ENCODE measurements at places on chromosomes 16 and 17.

GRCh38 chr16:82231008-82231787 is 61.2 kb upstream of the MPHOSPH6 start:
- DNase-seq: no peak

- no peak for DNase-seq
Measured at GRCh38 chr17:62650587-62650986, 23.1 kb downstream of the MRC2 start.

GRCh38 chr16:80404847-80405246 is 135.9 kb upstream of the DYNLRB2 start:
- no peak for DNase-seq

GRCh38 chr17:41816637-41817320 is 4.0 kb downstream of the FKBP10 start:
- DNase-seq: no peak

DNA sequence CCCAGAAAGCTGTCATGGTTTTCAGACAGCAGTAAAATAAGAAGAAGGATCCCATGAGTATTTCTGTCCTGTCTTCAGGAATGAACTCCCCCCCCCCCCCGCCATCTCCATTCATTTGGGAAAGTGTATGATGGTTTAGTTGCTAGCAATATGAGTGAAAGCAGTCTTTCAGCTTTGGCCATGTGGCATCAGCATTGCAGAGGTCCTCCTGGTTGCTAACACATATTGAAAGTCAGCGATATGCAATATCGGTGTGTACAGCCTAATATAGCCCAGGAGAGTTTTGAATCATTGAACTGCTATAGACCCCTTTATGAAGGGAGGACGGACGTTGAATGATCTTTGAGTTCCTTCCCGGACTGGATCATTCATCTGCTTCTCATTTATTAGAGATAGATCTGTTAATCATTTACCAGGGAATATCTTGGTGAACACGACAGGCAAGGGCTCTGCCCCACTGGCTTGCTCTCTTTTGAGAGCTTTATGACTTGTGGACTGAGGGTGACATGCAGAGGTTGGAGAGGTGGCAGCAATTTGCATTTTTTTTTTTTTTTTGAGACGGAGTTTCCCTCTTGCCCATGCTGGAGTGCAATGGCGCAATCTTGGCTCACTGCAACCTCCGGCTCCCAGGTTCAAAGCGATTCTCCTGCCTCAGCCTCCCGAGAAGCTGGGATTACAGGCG is 25.2 kb downstream of the DEF8 start:
- DNase-seq: no peak

DNA sequence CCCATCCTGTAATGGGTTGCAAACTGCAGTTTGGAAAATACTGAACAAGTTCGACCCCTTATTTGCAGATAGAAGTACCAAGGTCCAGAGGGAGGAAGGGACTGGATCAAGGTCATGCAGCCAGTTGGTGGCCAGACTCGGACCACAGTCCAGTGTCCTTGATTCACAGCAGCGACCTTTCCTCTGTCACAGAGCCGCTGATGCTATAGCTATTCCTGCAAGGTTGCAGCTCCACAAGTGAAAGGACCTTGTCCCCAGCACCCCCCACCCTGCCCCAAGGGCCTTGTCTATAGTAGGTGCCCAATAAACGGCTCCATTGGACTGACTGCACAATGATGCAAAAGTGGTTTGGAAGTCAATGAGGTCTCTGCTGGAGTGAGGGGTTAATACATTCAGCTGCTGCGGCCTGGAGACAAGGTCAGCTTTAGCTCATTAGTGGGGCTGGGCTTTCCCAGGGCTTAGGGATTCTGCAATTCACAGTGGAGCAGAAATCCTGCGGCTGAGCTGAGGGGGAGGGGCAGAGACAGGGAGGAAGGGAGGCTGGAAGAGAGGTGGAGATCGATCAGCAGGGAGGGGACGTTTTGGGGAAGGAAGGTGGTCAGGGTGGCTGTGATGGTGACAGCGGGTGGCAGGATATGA is 13.4 kb upstream of the CRHR1 start:
- no peak for DNase-seq

DNA sequence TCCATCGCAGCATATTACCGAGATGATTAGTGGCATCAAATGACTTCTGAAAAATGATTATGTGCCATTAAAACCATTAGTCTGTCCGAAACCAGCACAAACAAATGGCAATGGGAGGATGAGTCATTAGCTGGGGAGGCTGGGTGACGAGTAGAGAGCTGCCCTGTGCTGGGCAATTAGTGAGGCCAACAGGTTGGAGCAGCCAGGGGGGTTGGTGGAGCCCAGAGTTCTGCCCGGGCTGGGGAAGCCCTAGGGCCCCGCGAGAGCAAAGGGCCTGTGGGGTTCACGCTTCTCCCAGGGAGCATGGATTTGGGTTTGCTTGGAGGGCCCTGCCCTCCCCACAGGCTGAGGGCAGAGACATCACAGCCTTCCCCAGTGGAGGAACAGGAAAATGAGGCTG is 152.1 kb upstream of the RPL38 start:
- DNase-seq: no peak

DNA sequence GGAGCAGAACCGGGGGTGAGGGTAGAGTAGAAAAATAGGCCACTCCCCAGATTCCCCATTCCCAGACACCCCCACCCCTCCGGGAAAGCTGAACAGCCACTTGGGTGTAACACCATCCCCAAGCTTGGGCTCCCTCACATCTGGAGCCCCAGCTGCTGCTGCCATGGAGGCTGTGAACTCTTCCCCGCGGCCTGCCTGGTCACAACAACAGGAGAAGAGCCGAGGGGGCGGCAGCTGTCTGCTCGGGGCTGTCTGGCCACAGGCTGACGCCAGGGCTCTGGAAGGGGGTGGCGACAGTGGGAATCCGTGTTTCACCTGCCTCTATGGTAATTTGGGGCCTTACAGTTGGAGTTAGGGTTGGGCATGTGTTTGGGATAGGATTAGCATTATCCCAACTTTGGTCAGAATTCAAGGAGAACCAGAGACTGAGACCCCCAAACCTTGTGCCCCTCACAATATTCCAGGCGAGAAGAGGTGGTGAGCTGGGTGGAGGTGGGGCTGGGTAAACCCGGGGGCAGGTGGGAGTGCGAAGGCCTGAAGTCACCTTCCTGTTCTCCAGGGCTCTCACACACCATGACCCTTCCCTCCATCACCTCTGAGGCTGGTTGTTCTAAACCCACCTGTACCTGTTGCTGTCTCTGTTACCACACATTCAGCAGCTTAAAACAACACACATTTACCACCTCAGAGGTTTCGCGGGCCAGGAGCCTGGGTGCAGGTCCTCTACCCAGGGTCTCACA is 29.7 kb upstream of the NXPH3 start:
- no peak for DNase-seq

DNA sequence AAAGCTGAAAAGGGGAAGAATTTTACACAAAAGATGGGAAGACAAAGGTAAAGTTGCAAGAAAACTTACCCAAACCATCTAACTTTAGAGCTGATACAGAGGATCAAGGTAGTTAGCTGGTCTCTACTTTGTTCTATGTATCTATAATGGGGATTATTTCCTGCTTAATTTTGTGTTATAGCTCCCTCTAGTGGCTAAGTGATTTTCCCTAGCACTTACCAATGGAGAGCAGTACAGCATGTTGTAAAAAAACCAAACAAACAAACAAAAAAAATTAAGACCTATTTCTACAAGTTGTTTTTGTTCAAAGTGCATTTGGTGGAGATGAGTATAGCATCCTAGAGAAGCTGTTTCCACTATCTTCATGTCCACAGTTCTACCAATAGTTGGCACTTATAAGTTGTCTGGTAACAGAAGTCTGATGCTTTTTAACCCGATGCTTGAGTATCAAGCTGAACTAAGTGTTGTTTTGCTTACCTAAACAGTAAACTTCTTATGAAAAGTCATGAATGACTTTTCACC is 7.5 kb downstream of the SRSF1 start:
- peak; percentile 85 for DNase-seq

DNA sequence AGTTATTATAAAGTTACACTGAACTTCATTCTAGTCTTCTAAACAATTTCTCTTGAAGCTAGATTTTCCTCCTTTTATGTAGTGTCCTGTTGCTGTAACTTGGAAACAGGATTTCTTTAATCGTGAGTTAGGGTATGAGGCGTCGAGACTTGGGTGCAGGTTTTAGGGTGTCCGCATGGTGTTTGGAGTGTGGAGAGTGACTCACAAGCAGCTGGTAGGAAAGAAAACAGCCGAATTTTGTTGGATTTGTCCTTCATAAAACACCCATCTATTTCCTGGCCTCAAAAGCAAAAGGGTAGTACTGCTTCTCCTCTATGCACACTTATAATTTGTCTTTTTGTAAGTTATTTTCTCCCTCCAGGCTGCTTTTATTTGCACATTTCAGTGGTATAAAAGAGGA is 1.6 kb downstream of the RPTOR start:
- DNase-seq: no peak

DNA sequence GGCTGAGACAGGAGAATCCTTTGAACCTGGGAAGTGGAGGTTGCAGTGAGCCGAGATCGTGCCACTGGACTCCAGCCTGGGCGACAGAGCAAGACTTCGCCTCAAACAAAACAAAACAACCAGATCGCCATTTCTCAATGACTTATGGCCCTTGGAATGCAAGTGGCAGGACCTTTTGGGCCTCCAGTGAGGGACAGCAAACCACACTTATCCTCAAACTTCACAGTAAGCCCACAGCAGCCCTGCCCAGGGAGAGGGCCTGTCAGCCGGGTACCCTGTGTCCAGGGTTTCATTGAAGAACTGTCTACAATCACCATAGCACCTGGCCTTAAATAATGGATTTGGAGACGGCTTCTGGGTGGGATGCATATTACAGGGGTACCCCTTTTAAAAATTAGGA is 11.7 kb downstream of the TRAF4 start:
- no peak for DNase-seq

- DNase-seq: no peak
Measured at GRCh38 chr17:28956112-28956511, 4.8 kb upstream of the PHF12 start.

GRCh38 chr16:19843371-19843770 is 41.3 kb downstream of the GPRC5B start:
- no peak for DNase-seq

- DNase-seq: no peak
Measured at GRCh38 chr17:71380936-71381335, 739.9 kb upstream of the SOX9 start.

DNA sequence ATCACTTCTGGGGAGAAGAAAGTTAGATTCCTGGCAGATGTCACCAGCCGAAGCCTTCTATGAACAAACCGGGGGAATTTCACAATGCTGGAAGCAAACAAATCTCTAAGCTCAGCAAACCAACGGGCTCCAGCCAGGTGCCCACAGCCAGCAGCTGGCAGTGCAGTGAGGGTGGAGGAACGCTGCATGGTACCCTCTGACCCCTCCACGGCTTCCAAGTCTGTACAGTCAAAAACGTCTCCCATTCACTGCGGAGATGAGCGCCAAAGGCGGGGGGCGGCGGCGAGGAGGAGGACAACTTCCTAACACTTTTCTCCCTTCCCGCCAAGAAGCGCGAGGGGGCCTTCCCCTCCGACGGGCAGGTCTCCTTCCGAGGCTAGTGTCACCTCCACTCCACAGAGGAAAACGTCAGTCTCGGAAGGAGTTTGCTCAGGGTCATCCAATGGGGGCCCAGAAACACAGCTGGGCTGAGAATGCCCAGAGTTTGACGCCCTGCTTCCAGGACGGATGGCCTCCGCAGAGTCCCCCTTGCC is 924 bp downstream of the ZNF598 start:
- no peak for DNase-seq

DNA sequence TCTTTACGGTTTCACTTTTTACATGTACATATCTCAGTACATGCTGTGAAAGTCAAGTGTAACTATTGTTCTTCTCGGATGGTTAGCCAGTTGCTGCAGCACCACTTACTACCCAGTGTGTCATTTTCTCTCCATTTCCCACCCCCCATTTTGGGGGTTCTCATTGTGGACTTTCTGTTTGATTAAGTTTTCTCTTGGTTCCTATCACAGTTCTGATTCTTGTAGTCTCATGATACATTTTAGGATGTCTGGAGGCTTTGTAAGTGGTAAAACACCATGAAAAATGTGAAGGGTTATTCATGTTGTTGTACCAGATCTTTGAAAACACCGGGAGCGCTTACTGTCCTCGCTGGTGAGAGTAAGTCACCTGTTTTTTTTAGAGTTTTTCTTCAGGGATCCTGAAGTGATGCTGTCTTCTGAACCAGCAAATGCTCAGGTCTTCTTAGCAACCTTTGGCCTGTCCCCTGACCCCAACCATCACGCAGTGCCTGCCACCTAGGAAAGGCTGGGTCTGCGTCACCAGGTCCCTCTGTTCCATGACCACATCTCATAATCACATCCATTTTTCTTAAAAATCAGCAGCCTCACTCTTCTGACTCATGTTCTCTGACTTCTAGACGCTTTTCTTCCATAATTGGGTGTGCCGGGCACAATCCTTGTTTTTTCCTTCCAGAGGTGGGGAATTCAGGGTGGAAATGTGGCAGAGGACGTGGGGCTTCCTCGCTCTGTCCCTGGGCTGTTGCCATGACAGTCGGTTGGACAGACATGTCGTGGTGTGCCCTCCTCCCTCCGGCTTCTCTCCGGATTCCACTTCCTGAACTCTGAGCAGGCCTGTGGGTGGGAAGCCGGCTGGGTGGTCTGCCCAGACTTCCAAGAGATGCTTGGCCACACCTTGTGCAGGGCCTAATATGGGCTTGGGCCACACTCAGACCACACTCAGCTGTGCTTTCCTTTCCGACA is 102.6 kb downstream of the NTN1 start:
- no peak for DNase-seq

GRCh38 chr16:84842516-84843148 is 22.8 kb downstream of the CRISPLD2 start:
- no peak for DNase-seq

GRCh38 chr17:43967251-43967875 is 13.6 kb upstream of the PYY start:
- DNase-seq: no peak

GRCh38 chr16:28204204-28204603 is 7.6 kb downstream of the XPO6 start:
- DNase-seq: no peak

DNA sequence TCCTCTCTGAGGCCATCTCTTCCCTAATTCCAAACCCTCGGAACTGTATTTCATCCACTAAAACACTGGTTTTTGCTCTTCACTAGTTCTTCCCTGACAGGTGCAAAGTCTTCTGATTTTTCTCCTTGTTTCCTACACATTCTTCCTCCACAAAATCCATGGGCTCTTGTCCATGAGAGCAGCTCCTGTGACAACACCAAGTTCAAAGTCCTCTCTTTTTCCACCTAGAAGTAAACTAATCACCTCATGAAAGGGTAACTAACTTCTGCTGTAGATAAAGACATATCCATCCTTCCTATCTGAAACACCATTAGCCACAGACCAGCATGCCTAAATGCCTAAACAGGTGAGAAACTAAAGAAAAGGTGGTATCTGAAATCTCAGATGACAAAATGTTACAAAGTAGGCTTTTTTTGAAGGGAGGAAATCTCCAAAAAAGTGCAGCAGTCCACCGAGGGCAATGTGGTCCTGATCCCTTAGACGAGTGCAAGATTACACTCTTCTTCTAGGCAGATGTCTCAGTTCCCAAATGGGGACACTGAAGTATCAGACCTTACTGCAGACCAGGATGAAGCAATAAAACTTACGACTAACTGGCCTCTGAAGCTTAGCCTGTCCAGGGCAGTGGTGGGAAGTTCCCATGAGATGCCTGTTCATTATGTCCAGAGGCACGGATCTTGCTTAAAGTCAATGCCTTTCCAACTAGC is 2.8 kb downstream of the PIP4K2B start:
- DNase-seq: no peak

GRCh38 chr17:19911033-19911432 is 43.3 kb upstream of the ULK2 start:
- DNase-seq: no peak

GRCh38 chr17:74957935-74958740 is 14.4 kb downstream of the HID1 start:
- no peak for DNase-seq
